ENCODE measurements at places on chromosomes 6 and 20.

DNA sequence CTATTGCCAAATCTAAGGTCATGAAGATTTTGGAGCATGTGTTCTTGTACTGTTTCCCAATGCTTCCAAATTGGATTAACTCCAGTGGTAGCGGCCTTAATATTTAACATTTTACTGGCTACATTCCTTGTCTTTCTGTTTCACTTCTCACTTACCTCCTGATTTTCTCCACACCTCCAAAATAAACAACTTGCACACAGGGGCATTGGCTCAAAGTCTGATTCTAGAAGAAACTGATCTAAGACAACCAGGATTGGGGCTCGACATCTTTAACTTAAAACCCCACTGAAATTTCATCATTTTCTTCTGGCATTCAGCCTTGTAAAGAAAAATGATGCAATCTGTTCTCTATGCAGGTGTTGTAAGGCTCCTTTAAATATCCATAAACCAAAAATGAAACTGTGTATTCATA is 557.9 kb upstream of the ID4 start:
- DNase-seq: peak; percentile 67

GRCh38 chr20:48679011-48679410 is 148.8 kb downstream of the PREX1 start:
- DNase-seq: no peak

GRCh38 chr6:157253017-157253416 is 70.3 kb downstream of the TMEM242 start:
- peak; percentile 15 for DNase-seq

GRCh38 chr20:50027611-50028105 is 44.9 kb downstream of the SNAI1 start:
- peak; percentile 94 for DNase-seq

- no peak for DNase-seq
Observed at GRCh38 chr20:39452583-39453340, 490.6 kb downstream of the DHX35 start.

- DNase-seq: peak; percentile 82
Observed at GRCh38 chr6:152096863-152097496, 289.5 kb downstream of the ESR1 start.

DNA sequence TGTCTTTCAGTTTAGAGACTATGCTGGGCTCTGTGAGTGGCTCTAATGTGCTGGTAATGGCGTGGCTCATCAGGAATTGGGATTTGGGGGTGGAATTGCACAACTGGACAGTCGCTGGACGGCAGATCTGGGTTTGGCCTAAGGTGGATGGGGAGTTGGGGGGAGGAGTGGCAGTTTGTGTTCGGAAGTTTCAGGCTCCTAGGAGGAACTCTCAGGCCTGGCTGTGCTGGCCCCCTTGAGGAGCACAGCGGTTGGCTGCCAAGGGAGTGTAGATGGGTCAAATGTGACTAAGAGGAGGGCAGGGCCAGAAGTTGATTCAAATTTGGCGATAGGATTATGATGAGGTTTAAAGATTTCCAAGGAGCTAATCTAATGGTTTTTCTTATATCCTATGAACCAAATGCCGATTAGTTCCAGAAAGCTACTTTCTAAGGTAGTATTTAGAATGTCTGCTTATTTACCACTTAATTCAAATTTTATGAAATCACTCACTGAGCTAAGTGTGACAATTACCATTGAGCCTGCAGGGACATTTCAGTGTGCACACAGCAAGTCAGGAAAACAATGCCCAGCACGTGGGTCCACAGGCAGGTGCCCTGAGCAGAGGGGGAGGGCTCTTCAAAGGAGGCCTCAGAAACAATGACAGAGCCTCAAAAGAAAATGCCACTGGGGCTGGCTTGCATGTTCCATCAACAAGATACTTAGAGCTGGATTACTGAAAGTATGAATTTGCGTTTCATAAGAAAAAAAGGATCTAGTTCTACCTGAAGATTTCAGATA is 111.0 kb downstream of the GJA10 start:
- no peak for DNase-seq

GRCh38 chr6:163789199-163789810 is 374.8 kb downstream of the QKI start:
- no peak for DNase-seq

GRCh38 chr20:47317127-47317895 is 39.2 kb downstream of the ZMYND8 start:
- DNase-seq: peak; percentile 98

- peak; percentile 55 for DNase-seq
Observed at GRCh38 chr20:32296412-32296811, 19.0 kb downstream of the KIF3B start.

DNA sequence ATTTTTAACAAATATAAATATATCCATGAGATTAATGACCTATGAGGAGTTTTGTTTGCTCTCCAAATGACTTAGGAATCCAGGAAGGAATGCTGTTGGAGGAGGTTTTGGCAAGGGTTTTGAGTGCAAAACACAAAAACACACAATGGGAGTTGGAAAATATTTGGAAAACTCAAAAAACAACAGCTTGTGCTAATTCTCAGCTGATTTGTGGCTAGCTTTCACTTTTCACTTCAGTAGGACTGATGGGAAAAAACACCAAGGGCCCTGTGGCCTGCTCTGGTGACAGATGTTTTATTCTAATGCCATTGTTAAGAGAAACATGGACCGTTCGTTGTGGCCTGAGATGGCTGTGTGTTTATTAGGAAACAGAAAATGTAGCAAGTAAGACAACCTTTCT is 113.9 kb downstream of the ALDH8A1 start:
- DNase-seq: peak; percentile 70

DNA sequence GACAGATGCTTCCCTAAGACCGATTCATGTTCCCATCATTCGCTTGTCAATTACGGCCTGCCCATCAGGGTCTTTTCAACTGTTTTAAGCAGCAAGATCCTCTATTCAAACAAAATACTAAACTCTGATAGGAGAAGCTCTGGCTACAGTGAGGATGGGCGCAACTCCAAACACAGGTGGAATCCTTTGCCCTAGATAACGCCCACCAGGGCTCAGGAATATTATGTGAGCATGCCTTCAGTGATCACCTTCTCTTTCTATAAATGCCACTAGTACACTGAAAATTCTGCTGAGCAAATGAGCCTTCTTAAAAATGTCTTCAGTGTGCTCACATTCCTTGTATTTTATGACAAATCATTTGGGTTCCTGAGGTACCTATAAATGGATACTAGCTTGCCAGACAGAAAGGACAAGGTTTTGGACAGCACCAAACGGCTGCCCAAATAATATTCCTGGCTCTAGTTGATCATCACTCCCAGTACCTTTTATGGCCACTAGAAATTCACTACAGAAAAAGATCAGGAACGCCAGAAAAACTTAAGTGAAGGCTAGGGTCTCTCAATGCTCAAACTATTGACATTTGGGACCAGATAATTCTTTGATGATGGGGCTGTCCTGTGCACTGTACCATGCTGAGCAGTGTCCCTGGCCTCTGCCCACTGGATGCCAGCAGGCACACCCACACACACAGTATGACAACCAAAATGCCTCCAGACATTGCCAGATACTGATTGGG is 13.1 kb downstream of the ZNF217 start:
- no peak for DNase-seq

- DNase-seq: no peak
Observed at GRCh38 chr6:117600008-117600743, 2.1 kb downstream of the GOPC start.

- DNase-seq: no peak
Observed at GRCh38 chr20:23690581-23690980, 1.7 kb upstream of the CST4 start.
